G401 (cell line): ENCODE measurements at places on chromosomes 12 and 14.

GRCh38 chr12:86721713-86722397, 465.7 kb upstream of the MGAT4C start:
- no peak for DNase-seq

- DNase-seq = no peak
These were observed 304.4 kb downstream of the TMEM132D start for GRCh38 chr12:129599406-129599805.

DNA sequence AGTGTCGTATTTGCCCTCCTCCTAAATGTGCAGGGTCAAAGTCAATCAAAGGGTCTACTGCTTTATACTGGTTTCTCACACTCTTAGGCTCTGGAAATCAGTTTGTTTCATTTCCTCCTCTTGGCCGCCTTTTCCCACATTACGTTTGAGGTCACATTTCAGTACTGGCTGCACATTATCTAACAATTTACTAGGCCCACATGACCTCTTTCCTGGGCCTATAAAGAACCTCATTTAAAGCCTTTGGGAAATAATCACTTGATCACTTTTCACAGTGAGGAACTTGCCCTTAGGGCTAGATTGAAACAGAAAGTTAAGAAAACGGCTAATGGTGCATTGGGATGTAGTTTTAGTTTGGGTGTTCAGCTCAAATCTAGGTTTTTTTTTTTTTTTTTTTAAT, 497.5 kb downstream of the RERGL start:
- DNase-seq = no peak

GRCh38 chr14:65187421-65188049, 85.2 kb upstream of the MAX start:
- DNase-seq = no peak

DNA sequence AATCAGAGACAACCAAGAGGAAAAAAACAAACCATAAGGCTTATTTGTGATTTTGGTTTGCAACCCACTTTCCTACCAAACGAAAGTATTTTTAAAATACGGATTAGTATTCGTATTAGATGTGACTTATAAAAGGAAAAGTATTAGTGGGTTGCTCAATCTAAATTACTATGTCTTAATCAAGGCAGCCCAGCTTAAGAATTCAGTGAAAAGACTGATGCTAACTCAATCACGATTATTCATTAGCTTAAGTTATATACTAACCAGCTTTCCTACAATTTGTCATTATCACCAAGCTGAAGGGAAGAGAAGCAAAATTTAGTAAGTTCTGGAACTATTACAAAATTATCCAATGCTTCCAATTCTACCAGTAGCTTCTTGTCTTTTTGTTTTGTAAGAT, 62.7 kb downstream of the FERMT2 start:
- no peak for DNase-seq

DNA sequence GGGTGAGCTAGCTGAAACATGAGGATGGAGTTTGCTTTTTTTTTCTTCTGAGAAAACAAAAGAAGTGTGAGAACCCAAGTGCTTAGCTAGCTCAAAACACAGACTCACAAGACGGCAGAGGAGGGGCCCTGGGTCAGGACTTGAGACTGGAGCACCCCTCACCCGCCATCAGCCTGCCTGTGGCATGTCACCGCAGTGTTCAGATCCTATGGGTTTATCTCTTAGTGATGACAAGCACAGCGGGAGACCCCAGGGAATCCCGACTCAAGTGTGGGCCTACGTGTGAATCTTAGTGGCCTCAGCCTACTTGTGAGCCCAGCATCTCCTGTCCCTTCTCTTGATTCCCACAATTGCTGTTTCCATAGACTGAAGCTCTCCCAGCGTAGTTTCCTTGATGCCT, 22.9 kb downstream of the DYRK4 start:
- no peak for DNase-seq

GRCh38 chr12:123983822-123984485, 10.9 kb downstream of the ZNF664 start:
- peak; percentile 77 for DNase-seq

GRCh38 chr14:27721760-27722159, 1044.8 kb upstream of the FOXG1 start:
- no peak for DNase-seq

DNA sequence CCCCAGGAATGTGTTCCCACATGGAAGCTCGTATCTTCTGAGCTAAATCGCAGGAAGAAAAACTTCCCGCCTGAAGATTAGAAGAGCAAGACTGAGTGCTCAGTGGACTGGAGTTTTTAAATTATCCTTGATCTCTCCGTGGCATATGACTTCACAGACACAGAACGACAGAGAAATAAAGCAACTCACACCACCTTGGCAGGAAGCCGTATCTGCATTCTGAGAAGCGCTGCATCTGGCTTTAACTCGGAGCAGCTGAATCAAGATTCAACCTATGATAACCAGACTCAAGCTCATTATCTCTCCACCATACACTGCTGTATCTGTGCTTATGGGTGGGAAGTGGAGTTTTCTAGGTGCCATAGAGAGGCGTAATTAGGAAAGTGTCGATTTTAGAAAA, 1482.7 kb downstream of the AACS start:
- DNase-seq = no peak

DNA sequence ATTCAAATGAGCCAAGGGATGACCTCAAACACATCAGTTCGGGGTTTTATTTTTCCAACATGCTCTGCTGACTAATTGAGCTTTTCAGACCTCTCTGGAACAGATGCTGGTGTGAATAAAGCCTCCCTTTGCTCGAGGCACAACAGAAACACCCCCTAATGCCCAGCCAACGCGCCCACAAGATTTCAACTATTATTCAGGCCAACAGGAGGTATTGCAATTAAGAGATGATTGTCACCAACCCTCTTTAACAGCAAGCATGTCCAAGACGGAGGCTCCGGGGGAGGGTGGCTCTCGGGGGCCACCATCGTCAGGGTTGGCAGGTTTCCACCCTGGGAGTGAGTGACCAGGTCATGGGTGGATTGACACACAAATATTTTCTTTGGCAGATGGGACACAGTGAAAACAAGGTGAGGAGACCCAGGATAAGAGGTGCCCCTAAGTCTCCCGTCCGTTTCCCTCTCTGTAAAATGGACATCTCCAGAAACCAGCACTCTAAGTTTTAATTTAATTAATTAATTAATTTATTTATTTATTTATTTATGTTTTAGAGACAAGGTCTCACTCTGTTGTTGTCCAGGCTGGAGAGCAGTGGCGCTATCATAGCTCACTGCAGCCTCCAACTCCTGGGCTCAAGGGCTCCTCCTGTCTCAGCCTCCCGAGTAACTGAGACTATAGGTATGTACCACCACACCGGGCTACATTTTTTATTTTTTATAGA, 56.1 kb downstream of the MAP1LC3B2 start:
- peak; percentile 61 for DNase-seq

DNA sequence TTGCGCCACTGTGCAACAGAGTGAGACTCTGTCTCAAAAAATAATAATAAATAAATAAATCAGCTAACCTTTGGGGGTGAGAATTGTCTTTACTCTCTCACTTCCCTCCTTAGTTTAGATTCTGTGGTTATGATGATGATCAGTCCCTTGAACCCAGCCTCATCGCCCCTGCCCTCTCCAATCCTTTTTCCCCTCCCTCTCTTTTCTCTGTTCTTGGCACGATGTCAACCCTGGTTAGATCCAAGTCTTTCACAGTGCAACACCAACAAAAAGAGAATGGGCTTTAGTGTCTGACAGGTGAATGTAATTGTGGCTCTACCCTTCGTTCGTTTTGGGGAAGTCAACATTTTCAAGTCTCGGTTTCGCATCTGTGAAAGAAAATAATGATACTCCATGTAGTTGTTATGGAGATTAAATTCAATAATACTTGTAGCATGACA, 59.0 kb downstream of the NTN4 start:
- DNase-seq = no peak

GRCh38 chr12:95446506-95446900, 27.4 kb upstream of the METAP2 start:
- peak; percentile 2 for DNase-seq

DNA sequence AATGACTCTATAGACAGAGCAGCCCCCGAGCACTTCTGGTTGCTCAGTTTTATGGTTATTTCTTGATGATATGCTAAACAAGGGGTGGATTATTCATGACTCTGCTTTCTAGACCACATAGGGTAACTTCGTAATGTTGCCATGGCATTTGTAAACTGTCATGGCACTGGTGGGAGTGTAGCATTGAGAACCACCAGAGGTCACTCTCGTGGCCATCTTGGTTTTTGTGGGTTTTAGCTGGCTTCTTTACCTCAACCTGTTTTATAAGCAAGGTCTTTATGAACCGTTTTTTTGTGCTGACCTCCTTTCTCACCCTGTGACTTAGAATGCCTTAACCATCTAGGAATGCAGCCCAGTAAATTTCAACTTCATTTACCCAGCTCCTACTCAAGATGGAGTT, 1036.2 kb upstream of the FLRT2 start:
- no peak for DNase-seq

GRCh38 chr14:89652352-89652751, 235.3 kb upstream of the FOXN3 start:
- no peak for DNase-seq

GRCh38 chr14:22821193-22822015, 6.2 kb upstream of the SLC7A7 start:
- DNase-seq = no peak

GRCh38 chr14:47154276-47154797, 502.8 kb upstream of the RPL10L start:
- DNase-seq = no peak

DNA sequence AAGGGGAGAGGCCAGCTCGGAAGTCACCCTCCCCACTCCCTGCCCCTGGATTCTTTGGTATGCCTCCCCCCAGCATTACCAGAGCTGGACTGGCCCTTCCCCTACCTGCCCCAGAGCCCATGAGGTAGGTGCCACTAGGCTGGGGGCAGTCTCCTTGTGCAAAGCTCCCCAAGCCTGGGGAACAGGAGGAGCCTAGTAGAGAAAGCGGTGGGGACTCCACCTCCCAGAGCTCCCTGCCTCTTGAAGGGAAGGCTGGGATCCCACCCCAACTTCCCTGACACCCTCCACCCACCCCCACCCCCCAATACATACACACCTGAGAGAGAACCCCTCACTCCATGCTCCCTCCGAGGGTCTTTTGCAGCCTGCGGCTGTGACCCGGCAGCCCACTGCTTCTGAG, 30.4 kb downstream of the FIGNL2 start:
- DNase-seq = no peak

- DNase-seq = no peak
These were observed 89.4 kb downstream of the KIF26A start for GRCh38 chr14:104227806-104228205.

GRCh38 chr12:82645414-82645813, 41.3 kb upstream of the TMTC2 start:
- no peak for DNase-seq

DNA sequence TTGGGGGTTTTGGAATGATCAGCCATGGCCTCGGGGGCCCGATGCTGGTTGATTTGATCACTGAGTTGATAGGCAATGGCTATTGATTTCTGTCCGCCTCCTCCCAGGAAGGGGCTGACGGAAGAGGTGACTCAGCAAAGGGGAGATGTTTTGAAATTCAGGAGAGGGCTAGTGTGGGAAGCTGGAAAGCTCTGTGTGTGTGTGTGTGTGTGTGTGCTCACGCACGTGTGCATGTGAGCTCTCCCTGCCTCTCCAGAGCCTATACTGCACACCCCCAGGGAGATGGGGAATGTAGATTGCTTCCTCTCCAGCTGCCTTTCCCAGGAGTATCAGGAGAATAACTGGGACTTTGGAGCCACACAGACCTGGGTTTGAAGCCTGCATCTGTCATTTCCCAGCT, 184.9 kb upstream of the MYL2 start:
- no peak for DNase-seq

DNA sequence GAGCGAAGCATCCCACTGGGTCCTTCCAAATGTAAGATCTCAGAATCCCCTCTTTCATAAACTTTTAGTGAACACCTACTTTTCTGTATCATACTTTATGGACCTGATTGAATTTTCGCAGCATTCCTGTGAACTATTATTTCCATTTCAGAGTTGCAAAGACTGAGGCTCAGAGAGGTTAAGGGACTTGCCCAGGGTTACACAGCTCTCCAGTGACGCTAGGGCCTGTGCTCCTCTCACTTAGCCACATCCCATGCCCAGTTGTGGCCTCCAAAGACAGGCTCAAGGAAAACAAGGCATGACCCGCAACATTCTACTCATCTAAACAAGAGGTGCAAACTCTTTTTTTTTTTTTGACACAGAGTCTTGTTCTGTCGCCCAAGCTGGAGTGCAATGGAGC, 25.9 kb upstream of the SPPL3 start:
- no peak for DNase-seq

DNA sequence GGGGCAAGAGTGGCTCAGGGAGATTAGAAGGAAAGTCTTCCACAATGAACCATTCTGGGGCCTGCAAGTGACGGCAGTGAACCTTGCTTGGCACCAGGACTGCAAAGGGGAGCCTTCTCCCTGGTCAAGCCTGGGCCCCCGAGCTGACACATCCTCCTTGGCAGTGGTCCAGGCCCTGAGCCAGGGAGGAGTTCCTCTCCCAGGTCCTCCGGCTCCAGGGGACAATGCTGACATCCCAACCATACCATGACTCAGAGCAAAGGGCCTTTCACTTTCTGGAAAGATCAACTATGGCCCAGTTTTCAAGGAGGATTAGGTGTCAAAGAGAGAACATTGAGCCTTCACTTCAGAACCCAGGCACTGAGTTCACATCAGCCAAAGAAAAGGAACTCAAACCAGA, 756.5 kb upstream of the TBX3 start:
- no peak for DNase-seq

DNA sequence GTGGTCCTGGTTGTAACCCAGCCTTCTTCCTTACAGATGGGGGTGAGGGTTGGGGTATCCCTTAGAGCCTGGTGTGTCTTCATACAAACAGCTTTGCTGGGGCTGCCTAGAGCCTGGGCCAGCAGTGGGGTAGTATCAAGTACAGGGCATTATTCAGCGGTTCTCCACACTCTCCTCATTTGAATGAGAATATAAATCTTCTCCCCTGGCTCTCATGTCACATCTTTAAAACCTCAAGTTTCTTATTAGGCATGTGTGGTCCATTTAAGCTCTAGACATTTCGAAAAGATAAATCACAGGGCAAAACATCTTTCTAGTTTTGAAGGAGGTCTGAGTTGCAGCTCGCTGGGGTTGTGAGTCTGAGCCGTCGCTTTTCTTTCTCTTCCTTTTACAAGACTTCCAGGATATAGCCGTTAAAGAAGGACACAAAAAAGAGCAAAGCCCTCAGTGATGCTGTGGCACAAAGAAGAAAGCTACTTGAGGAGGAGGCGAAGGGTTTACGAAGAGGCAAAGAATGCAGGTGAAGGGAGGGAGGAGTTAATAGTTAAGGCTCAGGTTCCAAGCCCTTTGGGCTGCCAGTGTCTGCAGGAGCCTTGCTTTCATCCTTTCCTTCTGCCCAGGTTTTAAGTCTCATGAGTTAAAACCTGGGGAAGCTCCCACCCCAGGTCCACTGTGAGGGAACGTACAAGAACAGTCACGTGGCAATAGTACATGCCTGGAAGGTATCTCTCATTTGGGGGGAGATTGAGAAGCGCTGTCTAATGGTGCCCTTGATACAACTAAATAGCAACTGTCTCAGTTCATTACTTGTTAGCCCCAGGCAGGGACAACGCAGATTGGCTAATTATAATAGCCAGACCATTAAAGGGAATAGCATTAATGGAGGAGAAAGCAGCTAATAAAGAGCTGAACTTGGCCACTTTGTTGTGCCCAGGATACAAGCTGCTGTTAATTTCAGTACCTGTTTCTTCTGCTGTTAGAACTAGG, 94.2 kb downstream of the ETV6 start:
- DNase-seq = no peak

GRCh38 chr12:118082161-118082560, 21.2 kb upstream of the WSB2 start:
- DNase-seq = no peak
